ENCODE measurements at places on chromosomes 1 and 21.
A peak's percentile ranks its signal among the peaks of the same experiment; 100 is the strongest.

DNA sequence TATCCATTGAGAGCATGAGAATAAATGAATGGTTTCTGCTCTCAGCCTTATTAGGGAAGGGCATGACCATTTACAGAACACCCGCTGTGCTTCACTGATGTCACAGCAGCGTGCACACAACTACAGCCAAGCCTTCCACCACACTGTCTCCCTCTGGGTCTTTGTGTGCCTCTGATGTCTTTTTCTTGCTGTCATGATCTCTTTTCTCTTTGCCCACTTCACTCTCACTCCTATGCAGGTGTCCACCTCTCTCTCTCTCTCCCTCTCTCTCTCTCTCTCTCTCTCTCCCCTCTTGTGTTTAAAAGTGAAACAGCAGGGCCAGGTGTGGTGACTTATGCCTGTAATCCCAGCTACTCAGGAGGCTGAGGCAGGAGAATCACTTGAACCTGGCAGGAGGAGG is 232.5 kb upstream of the JUN start:
- DNase-seq: no peak

- no peak for DNase-seq
Measured at GRCh38 chr1:86916752-86917151, 2.3 kb downstream of the HS2ST1 start.

DNA sequence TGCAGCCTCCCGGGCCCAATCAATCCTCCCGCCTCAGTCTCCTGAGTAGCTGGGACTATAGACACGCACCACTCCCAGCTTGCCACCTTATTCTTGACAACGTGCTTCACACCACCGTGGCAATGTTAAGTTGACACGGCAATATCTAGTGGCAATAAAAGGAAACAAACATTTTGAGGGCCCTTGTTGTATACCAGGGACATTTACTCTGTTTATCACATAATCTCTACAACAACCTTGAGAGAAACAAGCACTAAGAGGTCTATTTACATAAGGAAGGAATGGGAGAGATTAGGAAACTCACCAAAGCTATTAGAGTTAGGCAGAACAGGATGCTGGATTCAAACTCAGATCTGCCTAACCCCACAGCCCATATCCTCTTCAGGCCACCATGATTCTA is 3.1 kb downstream of the KLHDC8A start:
- no peak for DNase-seq

GRCh38 chr1:116794804-116795481 is 40.7 kb downstream of the CD2 start:
- DNase-seq: no peak

DNA sequence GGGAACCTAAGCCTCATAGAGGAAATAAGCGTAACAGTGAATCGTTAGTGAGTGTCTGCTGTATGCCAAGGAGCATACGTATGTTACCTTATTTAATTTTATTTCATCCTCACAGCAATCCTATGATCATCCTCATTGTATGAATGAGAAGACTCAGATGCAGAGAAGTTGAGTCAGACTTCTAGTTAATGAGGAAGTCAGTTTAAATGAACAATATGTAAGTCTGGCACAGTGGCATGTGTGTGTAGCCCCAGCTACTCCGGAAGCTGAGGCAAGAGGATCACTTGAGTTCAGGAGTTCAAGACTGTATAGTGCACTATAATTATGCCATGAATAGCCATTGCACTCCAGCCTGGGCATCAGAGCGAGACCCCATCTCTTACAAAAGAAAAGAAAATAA is 148.0 kb downstream of the ZZZ3 start:
- DNase-seq: no peak

DNA sequence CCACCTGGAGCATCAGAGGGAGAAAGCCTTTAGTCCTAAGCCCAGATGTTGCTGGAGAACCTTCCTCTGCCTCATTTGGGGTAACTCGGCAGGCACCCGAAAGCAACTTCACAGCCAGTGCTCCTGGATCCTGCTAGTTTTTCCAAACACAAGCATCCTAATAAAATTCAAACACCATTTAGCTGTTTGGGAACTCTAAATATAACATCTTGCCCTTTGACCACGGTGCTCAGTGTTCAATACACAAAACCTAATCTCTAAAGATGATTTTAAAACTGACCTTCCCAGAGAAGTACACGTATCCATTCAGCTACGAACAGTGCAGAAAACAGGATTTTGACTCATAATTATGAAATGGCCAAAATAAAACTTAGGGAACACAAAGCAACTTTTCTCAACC is 40.3 kb downstream of the PROX1 start:
- no peak for DNase-seq

DNA sequence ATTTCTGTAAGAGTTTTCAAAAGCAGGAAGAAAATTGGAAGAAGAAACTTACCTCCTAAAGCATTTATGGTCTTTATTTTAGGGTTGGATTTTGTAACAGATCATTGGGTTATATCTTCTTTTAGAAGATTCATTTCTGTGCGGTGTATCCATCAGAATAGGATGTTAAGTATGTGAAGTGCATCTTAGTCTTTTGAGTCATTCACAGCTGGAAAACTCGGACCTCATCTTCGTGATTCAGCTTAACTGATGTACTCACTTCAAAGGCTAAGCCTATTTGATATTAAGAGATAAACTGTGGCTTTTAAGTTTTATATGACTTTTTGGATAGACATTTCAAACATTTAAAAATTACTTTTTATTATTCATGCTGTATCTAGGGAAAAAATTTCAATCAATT is 56.3 kb downstream of the GIPC2 start:
- no peak for DNase-seq

GRCh38 chr1:24443241-24443656 is 27.6 kb downstream of the NIPAL3 start:
- no peak for DNase-seq

- DNase-seq: no peak
Measured at GRCh38 chr1:3943123-3943431, 43.0 kb upstream of the C1orf174 start.

- no peak for DNase-seq
Measured at GRCh38 chr1:10962483-10962882, 50.0 kb upstream of the TARDBP start.

DNA sequence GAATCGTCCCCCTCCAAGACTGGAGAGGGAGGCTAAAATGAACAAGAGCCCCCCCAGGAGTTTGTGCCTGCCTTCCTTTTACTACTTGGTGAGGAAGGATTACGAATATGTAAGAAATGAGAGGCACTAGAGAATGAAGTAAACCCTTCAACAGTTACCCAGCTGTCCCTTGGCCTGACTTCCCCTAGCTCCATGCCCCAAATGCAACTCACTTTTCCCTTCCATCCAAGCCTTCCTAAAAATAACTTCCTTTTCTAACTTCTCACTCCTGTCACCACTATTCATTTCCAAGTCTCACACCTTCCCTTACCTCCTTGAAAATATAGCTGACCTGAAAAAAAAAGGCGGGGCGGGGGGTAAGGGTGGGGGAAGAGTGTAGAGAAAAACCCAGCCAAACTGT is 96.6 kb upstream of the HNRNPU start:
- no peak for DNase-seq

DNA sequence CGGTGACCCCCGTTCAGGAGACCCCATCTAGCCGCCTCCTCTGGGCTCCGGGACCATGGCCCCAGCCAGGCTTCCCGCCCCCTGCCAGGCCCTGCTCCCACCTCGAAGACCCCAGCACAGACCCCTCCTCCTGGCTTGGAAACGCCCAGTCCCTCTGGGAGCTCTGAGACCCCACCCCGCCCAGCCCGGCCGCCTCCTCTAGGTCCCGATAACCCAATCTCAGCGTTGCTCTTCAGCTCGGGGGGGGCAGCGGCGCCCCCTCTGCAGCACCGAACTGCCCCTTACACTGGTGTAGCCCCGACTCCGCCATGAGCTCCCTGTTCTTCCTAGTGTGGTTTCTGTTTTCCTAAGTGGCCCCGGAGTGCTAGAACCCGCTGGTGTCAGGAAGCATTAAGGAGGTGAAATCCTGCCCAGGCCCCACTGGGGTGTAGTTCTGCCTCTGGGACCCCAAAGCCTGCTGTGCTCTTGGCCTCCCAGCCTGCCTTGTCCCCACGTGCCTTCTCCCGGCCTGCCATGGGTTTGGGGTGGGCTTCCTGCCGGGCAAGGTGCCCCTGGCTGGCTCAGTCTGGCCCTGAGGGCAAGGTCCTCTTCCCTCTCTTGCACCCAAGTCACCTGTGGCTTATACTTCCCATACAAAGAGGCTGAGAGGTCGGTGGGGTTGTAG is 10.7 kb upstream of the MMEL1 start:
- peak; percentile 30 for DNase-seq

- DNase-seq: no peak
Measured at GRCh38 chr1:75797606-75798216, 1.0 kb downstream of the MSH4 start.

GRCh38 chr1:109634771-109635750 is 15.4 kb downstream of the AMPD2 start:
- DNase-seq: no peak

DNA sequence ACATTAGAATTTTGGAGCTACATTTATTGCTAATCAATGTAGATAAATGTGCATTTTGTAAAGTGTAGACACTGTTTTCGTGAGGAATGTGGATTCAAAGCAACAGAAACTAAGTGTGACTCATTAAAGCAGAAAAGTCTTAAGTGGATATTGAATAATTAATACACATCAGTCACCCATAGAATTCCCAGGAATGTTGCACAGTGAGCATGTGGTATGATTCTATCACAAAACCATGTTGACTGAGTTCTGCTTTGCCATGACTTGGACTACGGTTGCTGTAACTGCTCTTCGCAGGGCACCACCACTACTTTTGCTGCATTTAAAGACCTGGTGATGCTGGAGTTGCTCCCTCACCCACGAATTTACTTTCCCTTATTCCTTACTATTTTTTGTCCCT is 471.8 kb downstream of the KCNT2 start:
- DNase-seq: no peak

DNA sequence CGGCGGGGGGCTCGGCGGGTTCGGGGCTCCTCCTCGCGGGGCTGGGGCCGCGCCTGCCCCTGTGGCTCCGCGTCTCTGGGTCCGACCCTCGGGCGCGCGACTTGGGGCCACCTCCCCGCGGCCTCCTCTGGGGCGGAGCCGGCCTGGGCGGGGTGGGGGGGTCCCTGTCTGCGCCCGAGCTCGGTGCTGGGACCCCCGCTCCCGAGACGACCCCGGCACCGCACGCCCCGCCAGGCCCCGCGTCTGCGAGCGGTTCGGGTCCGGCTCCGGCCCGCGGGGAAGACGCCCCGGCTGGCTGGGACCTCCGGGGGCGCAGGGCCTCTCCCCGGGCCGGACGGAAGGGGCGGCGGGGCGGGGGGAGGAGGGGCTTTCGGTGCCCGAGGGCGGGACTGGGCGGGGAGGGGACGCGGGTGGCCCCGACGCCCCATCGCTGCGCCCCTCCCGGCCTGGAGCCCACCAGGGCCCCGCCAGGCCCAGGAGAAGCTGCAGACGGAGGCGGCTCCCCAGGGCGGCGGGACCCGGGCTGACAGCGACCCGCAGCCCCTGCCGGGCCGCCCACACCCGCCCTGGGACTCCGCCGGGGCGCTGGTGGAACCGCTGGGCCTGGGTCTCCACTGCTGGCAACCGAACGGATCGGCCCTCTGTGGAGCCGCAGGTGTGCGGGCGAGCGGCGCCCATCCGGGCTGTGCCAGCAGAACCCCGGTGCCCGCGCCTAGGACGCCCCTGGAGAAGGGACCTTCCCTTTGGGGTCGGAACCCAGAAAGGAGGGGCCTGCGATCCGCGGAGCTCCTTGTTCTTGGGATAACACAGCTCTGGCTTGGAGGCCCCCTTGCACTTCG is 610 bp downstream of the COL6A2 start:
- no peak for DNase-seq

- no peak for DNase-seq
Measured at GRCh38 chr1:51726051-51726450, 109.2 kb downstream of the OSBPL9 start.

DNA sequence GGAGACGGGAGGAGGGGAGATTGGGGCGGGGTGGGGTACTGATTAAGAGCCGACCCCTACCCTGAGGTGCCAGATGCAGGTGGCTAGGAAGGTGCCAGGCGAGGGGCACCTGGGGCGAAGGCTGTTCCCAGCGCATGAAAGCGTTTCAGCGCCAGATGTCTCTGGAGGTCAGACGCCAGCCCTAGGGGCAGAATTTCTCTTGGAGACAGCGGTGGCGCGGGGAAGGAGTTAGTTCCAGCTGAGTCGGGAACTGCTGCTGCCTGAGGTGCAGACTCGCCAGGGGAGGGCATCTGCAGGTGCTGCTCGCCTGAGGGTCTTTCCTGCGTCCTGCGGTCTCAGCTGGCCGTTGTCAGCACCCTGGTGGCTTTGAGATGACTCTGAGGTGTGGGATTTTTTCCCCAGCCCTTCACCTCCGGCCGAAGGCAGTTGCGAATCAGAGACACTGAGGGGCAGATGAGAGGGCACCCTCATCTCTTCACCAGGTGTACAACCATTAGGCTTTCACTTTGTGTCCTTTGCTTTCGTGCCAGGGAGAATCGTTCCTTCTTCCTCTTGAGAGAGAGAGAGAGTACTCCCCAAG is 539 bp downstream of the CGN start:
- peak; percentile 57 for DNase-seq

- DNase-seq: no peak
Measured at GRCh38 chr1:195218428-195219212, 1389.6 kb downstream of the KCNT2 start.

DNA sequence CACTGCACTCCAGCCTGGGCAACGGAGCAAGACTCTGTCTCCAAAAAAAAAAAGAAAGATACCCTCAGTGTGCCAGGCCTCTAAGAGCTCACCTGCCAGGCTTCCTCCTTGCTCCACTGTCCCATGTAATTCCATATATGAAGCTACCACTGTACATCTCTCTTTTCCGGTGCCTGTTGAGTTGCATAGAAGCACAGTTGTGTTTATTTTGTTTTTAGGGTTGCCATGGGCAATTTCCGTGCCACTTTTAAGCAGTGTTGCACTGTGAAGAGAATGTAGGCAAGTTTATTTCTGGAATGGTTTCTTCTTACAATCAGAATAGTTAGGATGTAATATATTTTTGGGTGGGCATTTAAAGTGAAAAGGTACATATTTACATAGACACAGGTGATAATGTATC is 23.3 kb downstream of the MR1 start:
- no peak for DNase-seq

DNA sequence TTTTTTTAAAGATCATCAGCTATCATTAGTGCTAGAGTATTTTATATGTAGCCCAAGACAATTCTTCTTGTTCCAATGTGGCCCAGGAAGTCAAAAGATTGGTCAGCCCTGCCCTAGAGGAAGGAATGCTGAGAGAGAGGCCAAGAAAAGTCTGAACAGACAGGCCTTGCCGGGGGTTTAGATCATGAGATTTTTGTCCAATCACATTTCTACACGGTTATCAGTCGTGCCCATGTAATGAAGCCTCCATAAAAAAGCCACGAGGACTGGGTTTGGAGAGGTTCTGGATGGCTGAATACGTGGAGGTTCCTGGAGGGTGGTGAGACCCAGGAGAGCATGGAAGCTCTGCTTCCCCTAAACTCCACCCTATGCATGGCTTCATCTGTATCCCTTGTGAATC is 24.3 kb upstream of the ENO1 start:
- no peak for DNase-seq

- DNase-seq: peak; percentile 76
Measured at GRCh38 chr1:19341201-19342061, 29.3 kb downstream of the SLC66A1 start.
